ENCODE measurements at places on chromosomes 1 and 21.
A peak's percentile ranks its signal among the peaks of the same experiment; 100 is the strongest.

DNA sequence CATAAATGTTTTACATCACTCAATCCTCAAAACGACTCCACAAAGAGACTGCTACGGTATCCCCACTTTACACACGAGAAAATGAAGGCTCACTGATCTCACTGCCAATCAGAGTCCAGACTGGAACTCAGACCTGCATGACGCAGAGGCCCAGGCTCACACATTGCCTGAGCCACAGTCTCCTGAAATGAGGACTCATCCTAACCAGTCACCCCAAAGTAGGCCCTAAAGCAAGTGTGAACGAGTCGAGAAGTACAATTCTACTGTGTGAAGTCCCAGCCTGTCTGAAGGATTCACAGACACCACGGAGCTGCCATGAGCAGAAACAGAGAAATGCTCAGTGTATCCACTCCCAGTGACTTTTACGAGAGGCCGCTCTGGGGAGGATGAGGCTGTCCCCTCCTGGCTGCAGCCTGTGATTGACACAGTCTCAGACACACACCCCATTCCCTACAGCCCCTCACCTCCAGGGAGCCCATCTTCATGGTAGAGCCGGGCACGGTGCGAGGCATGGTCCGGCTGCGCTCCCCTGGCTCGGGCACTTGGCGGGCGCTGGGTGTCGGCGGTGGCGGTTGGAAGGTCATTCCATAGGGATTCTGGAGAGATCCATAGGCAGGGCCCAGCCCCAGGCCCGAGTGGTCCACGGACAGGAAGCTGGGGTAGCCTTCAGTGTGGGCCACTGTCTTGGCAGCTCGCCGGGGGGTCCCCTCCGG lies 26.7 kb upstream of the COL16A1 start:
- DNase-seq: no peak

- no peak for DNase-seq
Observed at GRCh38 chr21:13827201-13827600, 217.6 kb downstream of the POTED start.

DNA sequence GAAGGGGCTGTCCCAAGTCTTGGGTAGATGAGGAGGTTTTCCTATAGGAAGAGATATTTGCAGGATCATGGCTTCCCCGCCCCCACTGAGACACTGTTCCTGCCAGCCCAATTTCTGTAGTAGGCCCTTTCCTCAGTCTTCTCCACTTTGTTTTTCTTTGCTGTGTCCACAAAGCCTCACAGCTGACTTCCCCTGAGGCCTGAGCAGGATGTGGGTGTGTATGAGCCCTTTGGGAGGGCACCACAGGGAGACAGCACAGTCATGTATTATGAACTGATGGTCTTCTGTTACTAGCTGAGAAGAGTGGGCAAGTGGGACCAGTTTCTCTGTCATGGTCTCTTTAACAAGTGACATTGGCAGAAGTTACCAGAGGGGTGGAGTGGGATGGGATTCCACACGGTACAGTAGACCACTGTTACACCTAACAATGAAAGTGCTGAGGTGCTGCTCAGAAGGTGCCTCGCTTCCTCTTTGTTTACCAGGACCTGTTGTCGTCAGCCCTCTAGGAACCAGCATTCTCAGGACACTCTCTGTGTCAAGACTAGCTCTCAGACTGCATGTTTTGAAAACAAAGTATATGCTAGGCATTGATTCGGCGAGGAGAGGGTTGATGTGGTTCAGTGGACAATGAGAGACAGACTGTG lies 253.8 kb upstream of the HOOK1 start:
- DNase-seq: no peak

GRCh38 chr1:204473400-204473965 lies 21.1 kb downstream of the PIK3C2B start:
- no peak for DNase-seq

GRCh38 chr1:80668372-80668771 lies 1132.4 kb upstream of the ADGRL2 start:
- no peak for DNase-seq

DNA sequence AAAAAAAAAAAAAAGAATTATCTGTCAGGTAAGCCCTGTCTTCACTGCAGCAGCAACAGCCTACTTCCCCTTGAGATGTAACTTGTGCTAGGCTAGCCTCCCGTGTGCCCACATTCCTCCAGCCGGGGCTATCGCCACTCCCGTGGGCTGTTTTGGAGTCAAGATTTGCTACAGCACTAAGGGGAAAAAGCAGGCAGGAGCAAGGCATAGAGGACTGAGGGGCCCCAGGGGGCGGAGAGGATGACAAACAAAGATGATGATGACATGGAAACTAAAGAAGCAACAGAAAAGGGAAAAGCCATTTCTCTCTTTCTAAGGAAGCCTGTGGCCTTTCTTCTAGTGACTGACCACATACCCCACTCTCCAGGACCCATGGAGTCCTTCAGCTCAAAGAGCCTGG lies 1.9 kb downstream of the TNFAIP8L2 start:
- DNase-seq: no peak

GRCh38 chr1:35726450-35727433 lies 8.1 kb upstream of the C1orf216 start:
- peak; percentile 22 for DNase-seq

DNA sequence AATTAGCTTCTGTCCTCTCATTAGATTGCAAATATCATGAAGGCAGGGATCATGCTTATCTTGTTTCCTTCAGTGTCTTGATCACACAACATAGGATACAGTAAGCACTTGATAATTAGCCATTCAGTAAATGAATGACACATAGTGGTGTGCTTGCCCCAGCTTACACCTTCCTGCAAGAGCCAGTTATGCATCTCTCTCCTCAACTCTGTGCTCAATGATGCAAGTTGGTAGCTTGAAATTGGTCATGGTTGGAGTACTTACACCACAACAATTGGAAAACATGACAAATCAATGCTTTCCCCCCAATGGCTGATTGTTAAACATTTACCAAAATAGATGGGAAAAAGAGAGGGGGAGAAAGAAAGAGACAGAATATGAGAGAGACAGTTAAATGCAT lies 129.2 kb downstream of the NUF2 start:
- no peak for DNase-seq

- no peak for DNase-seq
Observed at GRCh38 chr1:245874942-245875580, 632.0 kb downstream of the SMYD3 start.

GRCh38 chr1:55617288-55617982 lies 402.3 kb upstream of the USP24 start:
- no peak for DNase-seq

GRCh38 chr1:93525431-93525830 lies 77.5 kb downstream of the FNBP1L start:
- DNase-seq: no peak

GRCh38 chr1:244614113-244614836 lies 38.7 kb upstream of the DESI2 start:
- DNase-seq: no peak

DNA sequence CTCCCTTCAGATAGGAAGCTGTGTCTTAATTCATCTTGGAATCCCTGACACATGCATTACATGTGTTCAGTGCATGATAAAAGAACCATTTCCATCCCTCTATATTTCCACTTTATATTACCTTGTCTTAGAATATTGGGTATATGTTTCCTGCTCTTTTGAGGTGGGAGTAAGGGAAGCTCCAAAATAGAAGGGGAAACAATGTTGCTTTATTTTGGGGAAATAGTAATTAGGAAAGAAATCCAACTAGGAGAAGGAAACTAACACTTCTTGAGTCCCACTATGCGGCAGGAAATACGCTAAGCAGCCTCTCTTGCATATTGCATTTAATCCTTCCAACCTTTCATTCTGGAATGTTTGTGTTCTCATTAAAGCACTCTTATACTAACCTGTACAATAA lies 89.4 kb upstream of the VAV3 start:
- no peak for DNase-seq

- DNase-seq: no peak
Observed at GRCh38 chr1:47631411-47631995, 193.7 kb downstream of the FOXD2 start.

DNA sequence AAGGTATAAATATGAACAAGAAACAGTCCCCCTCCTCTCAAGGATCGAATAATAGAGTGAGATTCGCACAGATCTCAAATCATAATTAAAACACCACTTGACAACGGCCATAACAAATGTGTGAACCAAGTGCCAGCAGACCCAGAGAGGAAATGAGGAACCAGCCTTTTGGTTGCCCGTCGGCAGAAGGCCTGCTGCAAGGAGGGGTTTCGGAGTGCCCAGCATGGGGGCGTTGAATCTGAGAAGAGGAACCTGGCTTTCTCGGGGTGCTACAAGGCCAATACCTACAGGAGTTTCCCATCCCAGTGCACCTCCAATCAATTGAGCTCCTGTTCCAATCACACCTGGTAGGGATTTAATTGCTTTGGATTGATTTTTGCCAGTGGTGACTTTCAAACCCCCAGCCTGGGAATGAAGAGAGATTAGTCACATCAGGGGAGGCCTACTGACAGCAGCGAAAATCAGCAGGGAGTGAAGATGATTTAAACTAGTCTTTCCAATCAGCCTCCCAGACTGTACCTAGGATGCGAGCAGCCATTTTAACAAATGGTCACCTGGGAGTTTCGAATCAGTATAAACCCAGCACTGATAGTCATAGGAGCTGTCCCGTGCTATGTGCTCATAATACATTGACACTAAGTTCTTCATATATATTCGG lies 263.8 kb downstream of the KAZN start:
- no peak for DNase-seq

GRCh38 chr1:229661022-229661877 lies 35.2 kb downstream of the URB2 start:
- DNase-seq: peak; percentile 39

DNA sequence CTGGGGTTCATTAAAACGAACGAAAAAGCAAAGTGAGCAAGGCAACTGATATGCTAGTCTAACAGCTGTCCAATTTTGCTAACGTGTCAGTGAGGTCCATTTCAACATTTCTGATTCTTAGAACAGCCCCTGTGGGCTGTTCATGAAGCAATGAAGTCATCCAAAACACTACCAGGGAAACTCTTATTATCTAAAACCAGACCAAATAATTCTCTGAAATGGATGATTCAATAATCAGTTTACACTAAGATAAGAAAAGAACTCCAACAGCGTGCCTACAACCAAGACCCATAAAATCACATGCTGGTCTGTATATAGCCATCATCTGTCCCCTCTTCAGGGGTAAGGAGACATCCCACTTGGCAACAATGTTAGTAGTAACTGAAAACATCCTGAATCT lies 122.7 kb downstream of the TGFBR3 start:
- no peak for DNase-seq

DNA sequence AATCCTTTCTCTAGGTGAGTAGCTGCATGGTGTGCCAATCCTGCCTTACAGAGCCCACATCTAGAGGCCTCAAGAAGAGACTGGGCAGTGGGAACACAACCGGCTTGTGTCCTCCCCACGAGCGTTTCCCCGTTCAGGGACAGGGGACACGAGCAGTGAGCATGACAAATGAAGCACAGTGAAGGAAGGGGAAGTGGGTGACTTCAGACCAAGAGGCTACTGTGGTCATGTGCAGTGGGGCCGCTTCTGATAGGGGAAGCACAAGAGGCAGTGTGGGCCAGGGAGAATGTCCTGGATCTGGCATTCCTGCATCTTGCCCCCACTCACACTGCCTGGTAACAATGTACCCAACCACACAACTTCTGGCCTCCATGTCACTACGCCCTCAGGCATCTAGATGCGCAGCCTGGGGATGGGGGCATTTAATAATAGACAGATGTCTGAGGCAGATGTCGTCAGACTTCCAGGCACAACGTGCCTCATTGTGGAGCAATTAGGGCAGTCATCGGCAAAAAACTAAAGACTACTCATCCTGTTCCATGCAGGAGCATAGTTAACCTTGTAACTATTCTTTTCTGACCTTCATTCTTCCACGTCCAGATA lies 155.6 kb upstream of the NBPF11 start:
- no peak for DNase-seq

DNA sequence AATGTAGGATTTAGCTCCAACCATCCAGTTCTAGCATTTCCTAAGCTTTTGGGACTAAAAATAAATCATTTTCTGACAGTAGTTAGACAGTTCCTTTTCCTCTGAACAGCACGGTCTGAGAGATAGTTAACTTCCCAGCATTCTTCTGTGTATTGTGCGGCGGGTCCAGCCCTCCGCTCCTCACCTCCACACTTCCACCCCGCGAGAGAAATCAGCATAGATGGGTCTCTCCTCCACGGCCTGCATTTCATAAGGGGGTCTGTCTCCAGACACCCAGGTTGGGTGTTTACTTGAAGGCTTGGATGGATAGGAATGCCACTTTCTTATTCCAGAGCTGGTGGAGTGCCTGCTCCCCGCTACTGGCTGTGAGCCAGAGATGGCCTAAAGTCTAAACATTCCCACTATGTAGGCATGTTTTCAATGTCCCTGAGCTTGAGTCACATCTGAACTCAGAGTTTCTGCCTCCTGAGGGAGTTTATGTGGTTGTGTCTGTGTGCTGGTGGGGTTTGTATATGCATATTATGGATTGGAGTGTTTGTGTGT lies 38.0 kb upstream of the PPP2R5A start:
- no peak for DNase-seq

DNA sequence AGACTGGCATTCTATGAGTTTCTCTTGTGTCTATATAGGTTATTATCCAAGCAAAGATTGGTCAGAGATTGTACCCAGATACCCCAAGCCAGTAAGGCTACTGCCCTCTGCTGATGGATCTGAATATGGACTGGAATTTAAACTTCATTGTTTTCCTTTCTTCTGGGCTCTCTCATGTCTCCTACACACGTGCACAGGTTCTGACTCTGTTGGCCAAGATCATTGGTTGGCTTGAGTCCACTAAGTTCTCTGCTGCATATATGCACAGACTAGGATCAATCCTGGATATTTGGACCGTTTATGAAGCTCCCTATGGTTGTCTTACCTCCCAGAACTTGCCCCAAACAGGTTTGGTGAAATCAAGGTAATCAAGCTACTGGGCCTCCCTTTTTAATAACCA lies 69.7 kb downstream of the CC2D1B start:
- DNase-seq: no peak

DNA sequence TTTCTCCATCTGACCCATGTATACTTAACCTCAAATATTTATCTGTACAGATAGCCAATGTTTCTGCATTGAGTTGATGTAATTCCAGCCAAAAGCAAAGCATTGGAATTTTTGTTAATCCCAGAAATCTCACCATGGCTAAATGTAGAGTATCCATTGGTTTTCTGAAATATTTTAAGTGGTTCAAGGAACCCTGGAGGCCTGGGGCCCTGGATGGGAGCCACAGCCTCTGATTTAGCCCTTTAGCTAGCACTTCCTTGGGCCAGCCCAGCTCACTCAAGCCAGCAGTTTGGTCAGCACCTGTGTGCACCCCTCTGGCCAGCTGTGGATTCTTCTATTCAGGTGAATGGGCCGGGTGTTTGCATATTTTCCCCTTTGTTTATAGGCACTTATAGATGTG lies 18.8 kb upstream of the EPS8L3 start:
- DNase-seq: no peak

DNA sequence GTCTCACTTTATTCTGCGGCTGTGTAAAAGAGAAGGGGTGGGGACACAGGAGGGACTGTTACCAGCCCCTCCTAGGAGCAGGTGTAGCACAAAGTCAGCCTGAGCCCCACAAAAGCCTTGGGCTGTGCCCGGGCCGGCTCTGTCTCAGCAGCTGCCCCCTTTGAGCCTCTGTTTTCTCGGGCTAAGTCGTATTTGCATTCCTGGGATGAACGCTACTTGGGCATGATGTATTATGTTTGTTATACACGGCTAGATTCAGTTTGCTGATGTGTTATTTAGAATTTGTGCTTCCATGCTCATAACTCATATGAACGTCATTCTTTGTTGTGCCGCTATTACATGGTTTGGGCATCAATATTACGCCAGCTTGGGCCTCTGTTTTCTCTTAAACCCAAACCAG lies 47.8 kb downstream of the KCNN3 start:
- DNase-seq: no peak

- DNase-seq: no peak
Observed at GRCh38 chr1:50620680-50621329, 197.6 kb upstream of the DMRTA2 start.

- DNase-seq: no peak
Observed at GRCh38 chr1:21855257-21856096, 43.4 kb downstream of the LDLRAD2 start.

Measured in activated CD4-positive, CD25-positive, alpha-beta regulatory T cell treated with anti-CD3 and anti-CD28 coated beads, Interleukin-2, amount 50 U/mL, for 16 hours (primary cell).